GF-D8 (cell line): ENCODE measurements at places on chromosomes 5 and 9.

GRCh38 chr9:35835216-35835632, 6.2 kb downstream of the TMEM8B start:
- no peak for DNase-seq

GRCh38 chr5:181173027-181173419, 25.6 kb downstream of the OR2V2 start:
- DNase-seq: no peak

DNA sequence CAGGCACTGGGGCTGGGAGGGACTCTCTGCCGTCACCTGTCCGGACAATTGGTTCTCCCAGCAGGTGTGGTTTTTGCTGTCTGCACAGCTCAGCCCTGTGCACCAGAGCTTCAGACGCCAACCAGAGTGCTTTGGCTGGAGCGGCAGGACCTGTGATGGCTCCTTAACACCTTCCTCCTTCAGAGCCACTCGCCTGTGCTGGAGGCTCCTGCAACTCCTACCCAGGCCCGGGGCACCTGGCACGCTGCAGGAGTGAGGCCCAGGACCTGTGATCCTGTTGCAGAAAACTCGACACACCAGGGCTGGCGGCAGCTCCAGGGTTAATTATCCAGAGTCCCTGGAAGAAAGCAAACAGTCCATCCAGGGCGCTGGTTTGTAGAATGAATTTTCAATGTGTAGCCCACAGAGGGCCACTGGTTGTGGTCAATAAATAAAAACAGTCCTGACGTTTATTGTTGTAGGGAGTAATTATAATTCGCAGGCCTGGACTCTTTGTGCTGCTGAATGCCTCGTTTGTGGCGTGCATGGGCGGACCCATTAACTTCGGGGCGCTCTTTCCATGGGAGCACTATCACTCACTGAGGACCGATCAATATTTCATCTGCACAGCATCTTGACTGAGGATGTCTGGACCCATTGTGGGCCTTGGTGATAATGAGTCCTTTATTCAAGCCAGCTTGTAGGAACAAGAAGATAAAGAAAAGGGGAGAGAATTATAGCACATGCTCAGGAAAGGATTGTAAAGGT, 339.7 kb upstream of the IRX4 start:
- no peak for DNase-seq

DNA sequence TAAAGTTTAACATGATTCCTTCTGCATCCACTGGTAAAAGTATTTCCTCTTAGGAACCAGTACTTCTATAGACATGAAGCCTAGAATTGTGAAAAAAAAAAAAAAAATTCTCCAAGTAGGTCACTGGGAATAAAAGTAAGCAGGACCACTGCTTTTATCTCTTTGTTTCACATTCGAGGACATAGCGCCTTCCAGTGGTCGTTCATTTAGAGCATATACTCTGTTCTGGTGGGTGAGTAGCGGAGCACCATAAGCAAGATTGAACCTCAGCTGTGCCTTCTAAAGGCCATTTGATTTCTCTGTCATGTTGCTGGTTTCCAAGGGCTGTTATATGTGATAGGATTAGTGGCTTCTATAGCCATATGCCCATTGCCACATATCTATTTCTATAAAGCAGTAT, 393.1 kb downstream of the TMEM232 start:
- no peak for DNase-seq

DNA sequence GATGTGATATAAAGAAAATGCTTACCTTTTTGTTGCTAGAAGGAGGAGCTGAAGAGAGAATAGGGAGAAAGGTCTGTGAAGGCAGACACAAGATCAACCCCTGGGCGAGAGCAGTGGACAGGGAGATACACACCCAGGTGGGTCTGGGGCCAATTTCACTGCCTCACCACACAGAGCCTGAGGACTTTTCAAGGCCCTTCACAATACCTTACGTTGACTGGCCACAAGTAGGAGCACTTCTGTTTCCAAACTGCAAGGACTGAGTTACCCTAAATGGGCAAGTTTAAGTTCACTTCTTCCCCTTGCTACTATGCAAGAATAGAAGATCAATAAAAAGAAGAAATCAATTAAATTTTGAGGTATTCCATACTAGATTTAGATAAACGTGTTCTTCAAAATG, 174.5 kb upstream of the SLC12A2 start:
- no peak for DNase-seq

- DNase-seq: no peak
These were observed 42.8 kb upstream of the FAT2 start for GRCh38 chr5:151633892-151634291.

DNA sequence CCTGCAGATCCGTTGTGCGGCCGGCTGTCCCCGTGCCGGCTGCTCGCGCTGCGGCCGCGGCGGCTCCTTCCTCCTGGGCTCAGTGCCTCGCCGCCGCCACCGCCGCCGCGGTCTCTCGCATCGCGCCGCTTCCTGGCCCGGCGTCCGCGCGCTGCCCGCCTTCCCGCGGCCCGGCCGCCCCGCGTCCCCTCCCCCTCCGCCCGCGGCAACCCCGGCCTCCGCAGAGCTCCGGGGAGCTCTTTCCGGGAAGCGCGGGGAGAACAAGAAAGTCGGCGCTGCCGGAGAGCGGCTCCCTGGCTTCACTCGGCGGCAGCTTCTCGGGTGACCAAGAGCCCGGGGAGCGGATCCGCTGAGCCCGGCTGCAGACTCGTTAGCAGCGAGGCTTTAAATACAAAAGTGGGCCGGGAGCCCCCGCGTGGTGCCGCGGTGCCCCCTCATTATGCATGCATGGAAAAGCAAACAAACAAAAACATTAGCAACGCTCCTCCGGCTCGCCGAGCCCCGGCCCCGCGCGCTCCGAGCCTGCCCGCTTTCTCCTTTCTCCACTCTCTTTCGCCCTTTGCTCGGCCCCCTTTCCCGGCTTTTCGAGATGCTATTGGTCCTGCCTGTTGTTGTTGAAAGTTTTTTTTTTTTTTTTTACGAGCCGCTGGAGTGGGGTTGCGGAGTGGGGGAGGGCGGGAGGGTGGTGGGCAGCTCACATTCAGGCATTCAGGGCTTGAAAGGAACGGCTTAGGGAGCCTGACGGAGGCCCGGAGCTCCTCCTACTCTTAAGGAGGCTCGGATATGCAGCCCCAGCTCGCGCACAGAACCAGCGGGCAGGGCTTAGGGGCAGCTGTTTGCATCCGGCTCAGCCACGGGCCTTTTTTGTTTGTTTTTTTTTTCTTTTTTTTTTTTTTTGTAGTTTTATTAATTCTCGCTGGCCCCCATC, at the start of gene GAS1:
TSS of gene GAS1 (minus strand) at position 361 of the 928 bp plus-strand sequence. CDS start 727 bp downstream, outside the sequence.
- peak; percentile 31 for DNase-seq

DNA sequence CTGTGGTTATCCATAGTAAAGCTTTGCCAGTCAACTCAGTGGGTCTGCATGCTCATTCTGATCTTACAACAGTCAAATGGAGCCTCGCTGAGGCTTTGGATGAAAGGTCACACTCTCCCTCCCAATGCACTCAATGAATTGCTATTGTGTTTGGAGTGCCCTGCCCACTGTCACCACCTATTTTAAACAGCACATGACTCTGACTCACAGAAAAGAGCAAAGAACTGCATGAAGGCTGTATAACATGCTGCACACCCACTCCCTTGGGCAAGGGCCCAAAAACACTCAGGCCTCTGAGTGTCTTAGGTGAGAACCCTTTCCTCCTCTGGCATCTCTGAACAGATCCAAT, 118.7 kb upstream of the CCDC112 start:
- DNase-seq: no peak

DNA sequence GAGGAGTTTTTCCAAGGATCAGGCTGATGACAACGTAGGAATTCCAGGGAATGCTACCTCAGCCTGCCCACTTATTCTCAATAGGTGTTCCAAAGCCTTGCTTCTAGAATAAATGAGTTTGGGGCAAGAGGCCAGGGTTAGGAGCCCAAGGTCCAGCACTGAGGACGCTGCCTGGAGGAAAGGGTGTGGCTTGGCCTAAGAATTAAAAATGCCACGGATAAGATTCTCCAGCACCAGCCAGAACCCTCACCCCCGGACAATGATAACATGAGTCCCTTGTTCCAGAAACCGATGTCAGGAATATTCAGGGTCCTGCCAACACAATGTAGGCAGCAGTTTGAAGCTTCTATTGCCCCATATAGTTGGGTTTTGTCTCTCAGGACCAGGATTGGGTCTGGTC, 7.6 kb downstream of the SPRY4 start:
- no peak for DNase-seq

DNA sequence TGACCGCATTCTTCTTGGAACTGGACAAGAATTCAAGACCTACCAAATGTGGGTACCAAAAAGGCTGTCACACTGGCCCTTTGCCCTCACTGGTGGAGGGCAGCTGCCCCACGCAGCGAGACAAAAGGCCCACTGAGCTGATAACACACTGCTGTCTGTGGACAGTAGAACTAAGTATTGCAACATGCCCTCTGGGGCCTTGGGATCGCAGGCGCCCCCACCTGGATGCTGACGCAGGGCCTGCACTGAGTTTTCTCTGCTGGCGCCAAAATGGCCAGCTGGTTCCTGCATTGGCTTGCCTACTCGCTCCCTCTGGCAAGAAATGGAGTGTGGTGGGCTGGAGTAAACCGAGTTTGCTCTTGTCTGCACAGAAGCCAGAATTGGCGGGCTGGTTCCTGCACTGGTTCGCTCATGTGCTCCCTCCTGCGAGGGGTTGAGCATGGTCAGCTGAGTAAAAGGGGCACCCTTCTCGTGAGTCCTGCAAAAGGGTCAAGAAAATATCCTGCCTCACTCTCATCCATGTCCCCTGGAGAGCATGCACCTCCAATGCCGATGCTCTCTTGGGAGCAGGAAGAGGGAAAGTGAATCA, 55.7 kb downstream of the NXNL2 start:
- no peak for DNase-seq
